ENCODE measurements at places on chromosomes 3 and 15.

GRCh38 chr3:142857056-142857455 lies 31.8 kb downstream of the PCOLCE2 start:
- no peak for DNase-seq

DNA sequence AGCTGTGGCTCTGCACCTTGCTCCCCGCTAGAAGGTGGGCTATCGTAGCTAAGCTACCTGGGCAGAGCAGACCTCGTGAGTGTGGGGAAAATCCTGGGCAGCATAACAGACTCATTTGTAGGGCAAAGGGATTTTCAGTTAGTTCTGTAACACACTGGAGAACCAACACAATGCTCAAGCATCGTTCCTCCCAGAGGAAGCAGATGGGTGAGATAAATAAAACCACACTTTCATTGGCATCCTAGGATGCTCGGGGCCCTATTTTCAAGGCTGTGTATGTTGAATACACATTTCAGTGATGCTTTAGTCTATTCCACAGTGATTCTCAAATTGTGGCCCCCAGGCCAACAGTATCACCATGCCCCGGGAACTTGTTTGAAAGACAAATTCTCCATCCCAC lies 20.0 kb downstream of the LIPC start:
- DNase-seq: no peak

GRCh38 chr15:95944661-95945255 lies 385.7 kb upstream of the NR2F2 start:
- DNase-seq: no peak

DNA sequence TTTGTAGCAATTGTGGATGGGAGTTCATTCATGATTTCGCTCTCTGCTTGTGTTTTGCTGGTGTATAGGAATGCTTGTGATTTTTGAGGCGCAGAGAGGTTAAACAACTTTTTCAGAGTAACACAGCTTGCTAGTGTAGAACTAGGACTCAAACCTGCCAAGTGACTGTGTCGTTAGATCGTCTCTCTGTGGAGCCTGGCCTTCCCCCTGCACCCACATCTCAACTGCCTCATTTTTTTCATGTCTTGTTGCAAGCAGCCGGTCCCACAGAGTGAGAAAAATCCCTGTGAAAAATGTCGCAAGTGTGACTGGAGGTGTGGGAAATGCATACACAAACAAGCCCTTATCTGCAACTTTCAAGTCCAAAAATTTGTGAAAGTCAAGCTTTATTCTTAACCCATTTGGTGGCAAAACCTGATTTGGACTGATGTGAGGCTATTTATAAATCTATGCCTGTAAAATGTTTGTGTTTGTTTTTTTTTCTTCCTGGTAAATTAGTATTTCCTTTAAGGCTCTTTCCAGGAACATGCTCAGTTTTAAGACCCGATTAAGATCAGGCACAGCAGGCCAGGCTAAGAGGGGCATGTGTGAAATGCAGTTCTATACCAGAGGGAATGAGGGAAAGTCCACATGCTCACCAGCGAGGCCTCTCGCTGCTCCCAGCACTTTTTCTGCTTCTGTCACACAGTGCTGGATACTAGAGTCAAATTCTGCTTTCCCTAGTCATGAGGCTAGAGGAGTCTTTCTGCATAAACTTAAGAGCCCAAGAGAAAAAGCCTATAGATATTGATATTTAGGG lies 25.8 kb downstream of the ST6GAL1 start:
- DNase-seq: no peak

DNA sequence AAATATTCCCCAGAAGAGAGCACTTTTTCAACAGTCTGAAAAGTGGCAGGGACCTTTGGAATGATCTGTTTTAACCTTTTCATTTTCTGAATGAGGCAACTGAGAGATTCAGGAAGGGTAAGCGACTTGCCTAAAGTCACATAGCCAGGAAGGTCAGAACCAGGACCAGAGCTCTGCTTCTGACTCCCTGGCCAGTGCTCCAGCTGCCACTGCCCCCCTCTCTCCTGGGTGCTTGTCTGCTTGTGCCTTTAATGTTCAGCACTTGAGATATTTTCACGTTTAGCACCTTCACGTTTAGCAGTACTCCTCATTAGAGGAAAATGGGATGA lies 68.3 kb downstream of the SMAD3 start:
- DNase-seq: no peak

- no peak for DNase-seq
Measured at GRCh38 chr3:185977679-185978040, 39.8 kb upstream of the TRA2B start.

- DNase-seq: no peak
Measured at GRCh38 chr3:101819649-101820206, 29.6 kb upstream of the NFKBIZ start.

DNA sequence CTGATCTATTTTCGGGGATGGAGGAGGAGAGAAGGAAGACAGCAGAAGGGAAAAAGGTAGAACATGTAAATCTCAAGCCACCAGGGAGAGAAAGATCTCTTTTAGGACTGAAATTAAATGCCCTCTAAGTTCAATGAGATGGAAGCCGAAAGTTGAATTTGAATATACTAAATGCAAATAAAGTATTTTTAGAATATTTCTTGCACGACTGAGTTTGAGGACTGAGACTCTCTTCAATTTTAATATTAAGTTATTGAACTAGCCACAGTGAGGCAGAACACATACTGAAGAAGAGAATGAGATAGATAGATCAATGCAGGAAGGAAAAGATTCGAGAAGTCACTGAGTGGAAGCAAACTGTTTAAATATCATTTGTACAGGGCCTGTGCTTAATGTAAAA lies 399.9 kb upstream of the CBLB start:
- DNase-seq: no peak
